Kidney (tissue), 22 donors: ENCODE measurements at places on chromosomes 16 and 17. TPM values are rescaled to one million over a fixed set of nuclear protein-coding genes. Genes with fewer than 3 reads are reported as not detected.

GRCh38 chr17:74004056-74004455 is 199.4 kb upstream of the RPL38 start:
- H3K4me3 ChIP-seq, result no peak overlapping the region
- H3K27ac ChIP-seq, result no peak overlapping the region
- H3K27me3 ChIP-seq, result no peaks in the 10 kb centered on the region
- H3K36me3 ChIP-seq, result no peaks in the 10 kb centered on the region
- DNase-seq, result no peak
- no peaks in the 10 kb centered on the region for H3K4me1 ChIP-seq

GRCh38 chr16:20675488-20676267 is 21.8 kb downstream of the ACSM1 start:
- no peaks in the 10 kb centered on the region for H3K27me3 ChIP-seq
- H3K27ac ChIP-seq, result peak overlapping the region; percentile 65
- peaks cover 19% of the 10 kb centered on the region for H3K4me1 ChIP-seq

DNA sequence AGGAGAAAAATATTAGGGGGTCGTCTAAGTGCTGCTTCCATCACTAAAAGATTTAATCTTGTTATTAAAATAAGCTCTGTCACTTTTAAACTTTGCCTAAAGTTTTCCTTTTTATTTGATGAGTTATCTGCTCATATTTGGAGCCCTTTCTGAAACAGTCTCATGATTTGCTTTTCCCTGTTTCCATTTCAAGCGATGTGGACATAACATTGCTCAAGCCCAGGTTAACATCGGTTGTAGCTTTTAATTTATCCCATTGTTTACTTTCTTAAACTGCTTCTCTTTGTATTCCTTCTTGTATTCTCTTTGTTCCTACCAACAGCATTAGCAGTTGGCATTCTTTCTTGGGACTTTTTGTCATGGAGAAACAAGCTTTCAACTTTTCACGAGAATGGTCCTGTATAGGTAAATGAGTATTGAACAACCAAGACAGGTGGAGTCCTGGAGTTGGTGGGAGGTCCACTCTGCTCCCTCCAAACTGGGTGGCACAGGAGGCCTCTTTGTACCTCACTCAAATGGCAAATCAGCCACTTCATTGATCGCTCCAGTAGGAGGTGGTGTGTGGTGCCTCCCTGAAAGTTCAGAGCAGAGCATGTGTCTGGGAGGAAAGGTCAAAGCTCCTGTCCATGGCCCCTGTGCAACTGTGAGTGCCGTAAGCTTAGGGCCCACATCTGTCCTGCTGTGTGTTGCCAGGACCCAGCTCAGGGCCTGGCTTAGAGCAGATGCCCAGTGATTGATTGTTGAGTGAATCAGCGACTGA is 107.0 kb downstream of the CYLD start:
- peaks cover 10% of the 10 kb centered on the region for H3K4me1 ChIP-seq
- H3K27ac ChIP-seq, result no peak overlapping the region
- no peaks in the 10 kb centered on the region for H3K27me3 ChIP-seq
- no peak for DNase-seq
- H3K36me3 ChIP-seq, result no peaks in the 10 kb centered on the region

DNA sequence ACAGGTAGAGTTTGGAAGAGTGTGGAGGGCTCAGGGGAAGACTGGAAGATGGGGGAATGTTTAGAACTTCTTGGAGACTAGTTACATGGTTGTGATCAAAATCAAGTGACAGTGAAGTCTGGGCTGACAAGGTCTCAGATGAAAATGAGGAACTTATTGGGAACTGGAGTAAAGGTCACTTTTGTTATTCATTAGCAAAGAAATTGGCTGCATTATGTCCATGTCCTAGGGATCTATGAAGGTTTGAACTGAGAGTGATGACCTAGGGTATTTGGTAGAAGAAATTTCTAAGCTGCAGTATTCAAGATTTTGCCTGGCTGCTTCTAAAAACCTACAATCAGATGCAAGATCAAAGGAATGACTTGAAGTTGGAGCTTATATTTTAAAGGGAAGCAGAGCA is 747.1 kb downstream of the KCNJ2 start:
- H3K4me1 ChIP-seq, result no peaks in the 10 kb centered on the region
- no peaks in the 10 kb centered on the region for H3K36me3 ChIP-seq
- no peak for DNase-seq
- no peaks in the 10 kb centered on the region for H3K27me3 ChIP-seq
- no peak overlapping the region for H3K27ac ChIP-seq

TNFRSF17 gene
- not detected for polyA plus RNA-seq
